ENCODE measurements at places on chromosomes 4 and X.

DNA sequence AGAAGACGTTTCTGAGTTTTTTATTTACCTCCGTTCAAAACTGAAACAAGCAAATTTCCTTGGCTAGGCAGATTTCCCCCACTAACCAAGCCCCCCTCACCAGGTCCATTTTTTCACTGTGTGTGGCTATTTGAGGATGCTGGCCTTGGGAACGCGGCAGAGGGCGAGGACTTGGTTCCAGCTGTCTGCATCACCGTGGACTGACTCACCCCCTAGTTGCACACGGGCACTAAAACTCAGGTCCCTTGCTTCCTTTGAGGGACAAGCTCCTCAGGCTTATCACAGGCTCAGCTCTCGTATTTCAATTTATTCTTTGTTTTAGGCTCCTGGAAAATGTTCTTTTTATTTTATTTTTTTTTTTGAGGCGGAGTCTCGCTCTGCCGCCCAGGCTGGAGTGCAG is 8.4 kb upstream of the MTNR1A start:
- DNase-seq: no peak

GRCh38 chrX:120021927-120022326 is 55.6 kb downstream of the RHOXF2B start:
- no peak for DNase-seq

DNA sequence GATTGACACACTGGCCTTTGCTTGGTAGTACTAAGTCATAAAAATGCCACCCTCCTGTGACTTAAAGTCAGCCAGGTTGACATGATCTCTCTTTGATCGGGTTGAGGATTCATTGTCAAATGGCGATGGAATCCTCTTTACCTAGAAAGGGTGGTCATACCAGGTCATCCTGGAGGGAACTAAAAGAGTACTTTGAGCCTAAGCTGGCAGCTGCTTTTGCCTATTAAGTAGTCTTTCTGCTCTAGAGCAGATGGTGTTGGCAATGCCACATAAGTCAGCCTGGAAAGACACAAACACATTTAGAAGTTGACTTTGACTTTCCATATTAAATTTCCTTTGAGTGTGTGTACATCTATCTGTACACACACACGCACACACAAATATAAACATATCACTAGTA is 39.2 kb upstream of the C4orf54 start:
- no peak for DNase-seq

GRCh38 chrX:123834116-123834515 is 25.7 kb upstream of the XIAP start:
- no peak for DNase-seq

GRCh38 chr4:146486565-146486964 is 35.2 kb downstream of the SLC10A7 start:
- no peak for DNase-seq

GRCh38 chr4:42519803-42520417 is 122.6 kb downstream of the SHISA3 start:
- no peak for DNase-seq
